ENCODE measurements at places on chromosomes 4 and X.

GRCh38 chr4:180057891-180058671 lies 2185.1 kb upstream of the TENM3 start:
- no peak for DNase-seq

DNA sequence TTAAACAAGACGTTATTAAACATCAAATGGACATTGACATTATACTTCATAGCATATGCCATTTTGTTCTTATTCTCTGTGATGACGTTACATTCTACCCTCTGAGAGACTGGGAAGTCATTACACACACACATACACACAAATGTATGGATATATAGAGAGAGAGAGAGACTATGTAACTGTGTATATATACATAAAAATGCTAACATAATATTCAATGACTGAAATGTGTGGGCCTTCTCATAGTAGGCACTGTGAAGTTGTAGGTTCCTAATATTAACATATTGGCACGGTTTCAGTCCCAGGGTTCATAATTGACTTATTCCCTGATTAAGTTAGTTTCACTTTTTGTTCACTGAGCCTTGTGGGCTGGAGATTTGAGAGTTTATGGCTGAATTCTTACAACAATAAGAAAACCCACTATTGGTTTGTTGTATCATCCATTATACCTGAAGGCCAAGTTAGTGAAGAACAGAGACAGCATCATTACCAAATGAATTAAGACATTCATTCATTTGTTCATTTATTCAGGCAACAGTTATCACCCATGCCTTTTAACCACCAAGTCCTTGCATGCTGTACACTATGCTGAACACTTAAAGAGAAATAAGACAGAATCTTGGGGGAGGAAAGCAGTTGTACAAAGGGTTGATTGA lies 68.5 kb downstream of the GAB1 start:
- no peak for DNase-seq

DNA sequence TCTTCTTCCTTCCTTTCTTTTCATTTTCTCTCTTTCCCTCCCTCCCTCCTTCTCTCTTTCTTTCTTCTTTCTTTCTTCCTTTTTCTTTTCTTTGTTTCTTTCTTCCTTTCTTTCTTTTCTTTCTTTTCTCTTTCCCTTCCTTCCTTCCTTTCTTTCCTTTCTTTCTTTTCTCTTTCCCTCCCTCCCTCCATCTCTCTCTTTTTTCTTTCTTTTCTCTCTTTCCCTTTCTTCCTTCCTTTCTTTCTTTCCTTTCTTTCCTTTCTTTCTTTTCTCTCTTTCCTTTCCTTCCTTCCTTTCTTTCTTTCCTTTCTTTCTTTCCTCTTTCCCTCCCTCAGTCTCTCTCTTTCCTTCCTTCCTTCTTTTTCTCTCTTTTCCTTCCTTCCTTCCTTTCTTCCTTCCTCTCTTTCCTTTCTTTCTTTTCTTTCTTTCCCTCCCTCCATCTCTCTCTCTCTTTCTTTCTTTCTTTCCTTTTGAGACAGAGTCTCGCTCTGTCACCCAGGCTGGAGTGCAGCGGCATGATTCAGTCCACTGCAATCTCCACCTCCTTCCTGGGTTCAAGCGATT lies 44.4 kb downstream of the CRLF2 start:
- DNase-seq = no peak

DNA sequence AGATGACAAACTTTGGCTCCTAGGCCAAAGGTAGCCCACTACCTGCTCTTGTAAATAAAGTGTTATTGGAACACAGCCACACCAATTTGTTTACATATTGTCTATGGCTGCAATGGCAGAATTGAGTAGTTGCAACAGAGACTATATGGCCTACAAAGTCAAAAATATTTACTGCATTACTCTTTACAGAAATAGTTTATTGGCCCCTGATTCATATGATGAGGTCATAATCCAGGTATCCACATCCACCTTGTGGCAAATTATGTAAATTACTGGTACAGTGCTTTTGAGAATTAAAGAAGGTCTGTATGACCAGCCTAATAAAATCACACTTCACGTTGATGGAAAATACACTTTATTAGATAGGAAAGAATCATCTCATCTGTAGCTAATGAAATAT lies 337.0 kb upstream of the DDX53 start:
- DNase-seq = no peak

- no peak for DNase-seq
Observed at GRCh38 chrX:108353452-108353851, 84.8 kb downstream of the COL4A6 start.

DNA sequence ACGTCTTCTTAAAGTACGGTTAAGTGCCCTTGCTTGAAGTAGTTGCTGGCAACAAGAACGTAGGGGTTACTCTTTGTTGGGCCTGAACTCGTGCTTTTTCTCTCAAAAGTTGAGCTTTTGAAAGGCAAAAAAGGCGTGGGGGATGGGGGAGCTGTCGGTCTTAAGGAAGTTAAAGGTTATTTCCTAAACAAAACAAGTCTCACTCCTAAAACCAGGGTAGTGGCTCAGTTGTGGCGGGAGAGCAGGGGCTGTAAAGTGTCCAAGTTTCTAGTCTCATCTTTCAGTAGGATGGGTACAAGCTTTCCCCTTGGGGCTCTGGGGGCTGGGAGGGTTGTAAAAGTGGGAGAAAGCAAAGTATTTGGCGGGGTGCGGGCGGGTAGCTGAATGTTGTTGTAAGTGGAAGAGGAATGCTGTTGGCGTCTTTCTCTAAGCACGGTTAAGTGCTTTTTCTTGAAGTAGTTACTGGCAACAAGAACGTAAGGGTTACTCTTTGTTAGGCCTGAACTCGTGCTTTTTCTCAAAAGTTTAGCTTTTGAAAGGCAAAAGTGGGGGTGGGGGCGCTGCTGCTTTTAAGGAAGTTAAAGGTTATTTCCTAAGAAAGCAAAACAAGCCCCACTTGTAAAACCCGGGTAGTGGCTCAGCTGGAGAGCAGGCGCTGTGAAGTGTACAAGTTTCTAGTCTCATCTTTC lies 904 bp upstream of the WDR1 start:
- DNase-seq = no peak

- DNase-seq = peak; percentile 7
Observed at GRCh38 chrX:15564981-15565579, 35.7 kb downstream of the ACE2 start.

- no peak for DNase-seq
Observed at GRCh38 chr4:126583509-126583908, 1049.2 kb upstream of the INTU start.

GRCh38 chr4:113825272-113825671 lies 63.7 kb upstream of the CAMK2D start:
- no peak for DNase-seq

DNA sequence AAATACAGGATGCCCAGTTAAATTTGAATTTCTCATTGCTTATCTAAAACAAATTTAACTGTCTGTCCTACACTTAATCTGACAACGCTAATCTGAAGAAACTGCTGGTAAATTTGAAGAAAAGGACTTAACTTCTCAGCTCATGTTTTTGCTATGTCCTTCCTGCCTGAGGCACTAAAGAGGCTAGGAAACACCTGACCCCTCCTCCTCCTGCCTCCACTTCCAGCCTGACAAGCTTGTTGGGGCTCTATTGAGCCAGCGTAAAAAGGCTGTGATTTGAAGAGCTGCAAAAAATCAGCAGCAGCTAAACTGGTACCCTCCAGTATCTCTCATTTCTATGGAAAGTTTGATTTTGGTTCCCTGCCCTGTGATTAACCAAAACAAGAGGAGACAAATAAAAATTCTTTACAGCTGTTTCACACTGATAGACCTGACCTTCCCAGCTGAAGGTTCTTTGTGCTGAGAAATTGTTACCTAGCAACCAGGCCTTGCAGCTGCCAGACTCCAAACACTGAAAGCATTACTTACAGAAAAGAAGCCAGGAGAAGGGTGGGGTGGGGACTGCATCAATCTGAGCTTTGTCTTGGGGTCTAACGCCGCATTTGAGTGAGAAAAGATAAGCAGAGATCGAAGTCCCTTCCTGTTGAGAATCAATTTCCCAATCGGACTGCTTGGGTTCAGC lies 35.0 kb downstream of the DCX start:
- DNase-seq = no peak

GRCh38 chrX:7067256-7067655 lies 80.3 kb upstream of the STS start:
- no peak for DNase-seq

DNA sequence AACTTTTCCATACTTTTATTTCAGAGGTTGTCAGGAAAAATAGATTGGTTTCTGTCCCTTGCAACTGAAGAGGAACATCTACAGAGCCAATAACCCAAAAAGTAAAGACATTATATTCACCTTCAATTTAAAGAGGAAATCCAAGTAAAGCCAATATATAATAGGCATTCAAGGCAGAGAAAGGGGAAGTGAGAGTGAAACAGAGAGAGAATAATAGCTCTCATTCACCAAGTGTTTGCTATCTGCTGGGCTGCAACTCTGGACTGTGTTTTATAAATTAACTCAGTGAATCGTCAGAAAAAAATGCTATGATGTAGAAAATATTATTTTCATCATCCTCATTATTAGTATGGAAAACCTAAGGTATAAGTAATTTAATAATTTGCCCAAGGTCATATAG lies 448.5 kb downstream of the TRAM1L1 start:
- no peak for DNase-seq

GRCh38 chr4:144410230-144410783 lies 235.6 kb upstream of the HHIP start:
- no peak for DNase-seq

- DNase-seq = no peak
Observed at GRCh38 chr4:120857312-120857711, 65.2 kb downstream of the PRDM5 start.

DNA sequence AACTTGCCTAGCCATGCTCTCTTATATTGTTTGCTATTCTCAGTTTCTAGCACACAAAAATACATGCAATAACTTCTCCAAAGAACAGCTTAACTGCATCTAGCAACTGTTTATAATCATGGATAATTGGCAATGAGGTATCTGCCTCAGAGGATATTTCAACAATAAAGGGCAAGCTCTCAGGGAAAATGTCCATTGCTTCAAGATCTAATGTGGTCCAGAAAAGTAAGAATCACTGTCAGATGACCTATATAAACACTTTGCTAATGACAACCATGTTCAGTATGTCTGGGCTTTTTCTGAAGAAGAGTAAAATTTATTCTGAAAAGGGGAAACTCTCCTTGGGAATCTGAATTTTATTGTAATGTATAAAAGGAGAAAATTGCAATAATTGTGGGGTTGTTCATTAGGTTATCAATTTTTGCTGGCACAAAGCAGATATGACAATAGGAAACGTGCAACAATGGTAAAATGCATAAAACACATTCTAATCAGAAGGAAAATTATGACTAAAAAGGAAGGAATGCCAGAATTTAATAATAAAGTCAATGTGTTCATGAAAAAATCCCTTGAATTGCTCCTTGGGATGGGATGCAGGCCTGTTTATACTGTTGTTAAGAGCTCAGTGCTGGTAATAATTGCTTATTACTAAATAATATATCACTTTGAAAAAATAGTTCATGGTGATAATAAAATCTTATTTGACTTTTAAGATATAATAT lies 90.3 kb downstream of the ANTXR2 start:
- DNase-seq = no peak

GRCh38 chr4:123381996-123382395 lies 14.6 kb upstream of the SPRY1 start:
- no peak for DNase-seq

DNA sequence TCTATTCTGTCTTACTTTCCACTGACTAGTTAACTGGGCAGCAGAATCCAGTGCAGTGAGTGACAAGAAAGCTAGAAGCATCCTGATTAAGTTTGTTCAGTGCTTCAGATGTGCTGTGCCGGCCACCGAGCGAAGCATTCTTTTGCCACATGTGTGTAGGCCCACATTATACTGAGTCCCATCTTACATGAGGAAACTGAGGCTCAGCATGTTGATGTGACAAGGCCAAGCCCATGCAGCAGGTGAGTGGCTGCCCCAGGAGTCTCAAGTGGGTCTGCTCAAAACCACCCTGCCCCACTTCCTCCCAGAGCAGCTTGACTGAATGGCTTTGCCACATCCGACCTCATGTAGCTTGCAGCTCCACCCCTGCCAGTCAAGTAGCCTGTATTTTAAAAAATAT lies 50.5 kb downstream of the RHOH start:
- DNase-seq = no peak

Data from GM04503 (cell line).